ENCODE measurements at places on chromosomes 1 and 21. TPM values are rescaled to one million over a fixed set of nuclear protein-coding genes. Genes with fewer than 3 reads are reported as not detected.

GRCh38 chr1:58528518-58528917, 18.0 kb downstream of the OMA1 start:
- no peak for DNase-seq

- no peak for DNase-seq
Observed at GRCh38 chr1:151313501-151313900, 13.7 kb downstream of the PI4KB start.

- DNase-seq = no peak
Observed at GRCh38 chr1:191729742-191730141, 428.5 kb upstream of the RGS18 start.

DNA sequence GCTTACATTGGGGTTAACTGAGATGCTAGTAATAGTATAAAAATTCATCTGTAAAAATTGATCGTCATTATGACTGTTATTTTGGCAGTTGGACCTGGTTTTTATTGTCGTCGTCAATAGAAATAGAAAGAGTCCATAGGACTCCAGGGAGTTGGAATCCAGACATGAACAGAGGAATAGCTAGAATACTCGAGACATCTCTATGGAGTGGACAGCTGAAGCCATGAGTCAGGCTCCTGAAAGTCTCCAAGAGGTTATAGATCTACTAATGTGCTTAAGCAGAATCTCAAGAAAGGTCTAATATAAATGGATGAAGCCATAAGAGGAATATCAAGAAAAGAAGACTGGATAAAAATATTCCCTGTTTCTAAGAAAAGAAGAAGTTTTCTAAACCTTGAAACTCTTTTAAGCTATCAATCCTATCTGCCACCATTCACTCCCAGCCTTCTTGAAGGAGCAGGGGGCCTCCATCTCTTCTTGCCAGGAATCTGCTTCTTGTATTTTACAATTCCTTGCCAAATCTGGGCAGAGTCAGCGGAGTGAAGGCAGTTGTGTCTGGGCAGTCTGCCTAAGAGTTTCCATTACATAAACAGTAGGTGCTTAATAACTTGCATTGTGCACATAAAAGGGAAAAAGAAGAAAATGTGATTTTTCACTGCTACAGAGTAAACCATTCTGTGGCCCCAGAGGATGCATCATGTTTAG, 163.3 kb downstream of the ST6GALNAC5 start:
- no peak for DNase-seq

DNA sequence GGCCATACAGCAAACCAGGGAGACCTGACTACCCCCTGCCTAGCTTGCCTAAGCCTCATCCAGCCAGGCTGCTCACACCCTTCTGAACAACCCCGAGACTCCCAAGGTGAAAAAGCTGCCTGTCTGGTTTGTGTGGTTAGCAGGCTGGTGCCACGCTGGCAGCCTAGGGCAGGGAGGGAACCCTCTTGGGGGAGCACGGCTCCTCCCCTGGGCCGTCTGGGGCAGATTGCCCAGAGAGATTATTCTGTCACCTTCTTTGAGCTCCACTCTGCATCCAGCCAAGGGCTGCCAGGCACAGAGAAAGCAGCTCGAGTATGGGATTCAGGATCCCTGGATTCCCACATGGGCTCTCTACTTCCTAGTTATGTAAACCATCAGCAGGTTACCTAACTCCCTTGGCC, 27.5 kb upstream of the TCEA3 start:
- peak; percentile 96 for DNase-seq

DNA sequence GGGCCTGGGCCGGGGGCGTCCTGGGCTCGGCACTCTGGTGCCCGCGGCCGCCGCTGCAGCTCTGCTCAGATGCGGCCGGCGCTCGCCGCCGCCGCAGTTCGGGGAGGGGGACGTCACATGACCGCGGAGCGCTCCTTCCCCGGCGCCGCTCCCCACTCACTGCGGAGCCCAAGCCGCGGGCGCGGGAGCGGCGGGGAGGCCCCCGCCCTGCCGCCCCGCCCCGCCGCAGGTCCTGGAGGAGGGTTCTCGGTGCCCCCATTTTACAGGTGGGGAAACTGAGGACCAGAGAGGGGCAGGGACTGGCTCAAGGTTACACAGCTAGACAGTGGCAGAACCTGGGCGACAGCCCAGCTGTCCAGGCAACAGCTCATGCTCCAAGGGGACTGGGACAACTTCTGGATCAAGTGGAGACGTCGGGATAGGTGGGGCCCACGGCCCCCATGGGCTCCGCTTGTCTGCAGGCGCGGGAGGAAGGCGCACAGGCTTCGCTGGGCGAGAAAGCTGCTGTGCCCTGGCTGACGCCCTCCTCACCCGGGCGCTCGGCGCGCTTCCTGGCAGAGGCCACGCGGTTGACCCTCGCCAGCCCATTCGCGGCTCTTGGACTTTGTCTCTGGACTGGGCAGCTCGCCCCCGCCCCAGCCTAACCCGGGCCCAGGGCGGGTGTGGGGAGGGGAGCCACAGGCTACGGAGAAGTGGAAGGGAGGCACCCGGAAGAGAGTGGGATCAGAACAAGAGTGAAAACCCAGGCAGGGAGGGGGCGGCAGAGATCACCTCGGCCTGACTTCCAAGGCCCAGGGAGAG, at the start of gene RAP1GAP:
TSS of gene RAP1GAP (minus strand) at position 100 of the 801 bp plus-strand sequence. CDS start 49,325 bp downstream, outside the sequence.
- peak; percentile 53 for DNase-seq

GRCh38 chr1:30659702-30660101, 63.7 kb downstream of the MATN1 start:
- no peak for DNase-seq

DNA sequence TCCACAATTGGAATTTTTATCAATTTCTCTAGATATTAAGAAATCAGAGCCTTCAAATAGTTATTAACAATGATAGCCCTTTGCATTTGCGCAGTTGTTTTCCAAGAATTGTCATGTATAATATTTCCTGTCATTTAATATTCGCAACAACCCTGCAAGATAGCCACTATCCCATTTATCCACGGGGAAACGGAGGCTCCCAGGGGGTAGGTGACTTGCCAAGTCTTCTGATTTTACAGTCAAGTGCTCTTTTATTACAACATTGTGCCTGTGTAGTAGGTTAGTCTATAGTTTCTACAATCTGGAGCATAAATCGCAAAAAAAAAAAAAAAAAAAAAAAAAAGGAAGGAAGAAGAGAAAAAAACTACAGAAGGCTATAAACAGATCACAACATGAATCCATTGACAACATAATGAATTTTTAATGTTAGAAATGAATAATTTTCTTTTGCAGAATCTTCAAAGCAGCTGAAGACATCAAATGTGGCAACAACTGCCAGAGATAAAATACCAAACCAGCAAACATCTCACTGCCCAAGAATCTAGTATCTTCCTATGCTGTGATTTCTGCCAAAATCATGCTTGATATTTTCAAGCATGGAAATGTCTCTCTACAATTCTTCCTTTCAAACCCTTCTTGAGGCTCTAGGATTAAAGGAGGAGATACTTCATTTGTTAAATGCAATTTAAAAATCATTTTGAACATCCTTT, 125.5 kb downstream of the PTPN14 start:
- DNase-seq = no peak

DNA sequence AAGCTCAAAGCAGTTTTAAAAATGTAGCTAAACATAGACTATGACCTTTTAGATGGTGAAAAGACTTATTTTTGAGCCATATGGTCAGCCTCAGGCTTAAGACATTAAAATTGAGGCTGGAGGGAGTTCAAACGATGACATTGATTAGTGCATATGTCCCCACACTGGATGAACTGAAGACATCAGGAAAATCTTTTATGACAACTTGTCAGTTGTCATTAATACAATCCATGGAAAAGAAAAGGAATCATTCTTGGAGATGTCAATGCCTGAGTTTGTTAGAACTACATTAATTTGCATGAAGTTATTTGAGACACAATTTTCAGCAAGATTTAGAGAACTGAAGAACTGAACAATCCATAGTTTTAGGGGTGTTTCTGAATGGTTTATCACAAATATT, 349.9 kb downstream of the COL11A1 start:
- no peak for DNase-seq

DNA sequence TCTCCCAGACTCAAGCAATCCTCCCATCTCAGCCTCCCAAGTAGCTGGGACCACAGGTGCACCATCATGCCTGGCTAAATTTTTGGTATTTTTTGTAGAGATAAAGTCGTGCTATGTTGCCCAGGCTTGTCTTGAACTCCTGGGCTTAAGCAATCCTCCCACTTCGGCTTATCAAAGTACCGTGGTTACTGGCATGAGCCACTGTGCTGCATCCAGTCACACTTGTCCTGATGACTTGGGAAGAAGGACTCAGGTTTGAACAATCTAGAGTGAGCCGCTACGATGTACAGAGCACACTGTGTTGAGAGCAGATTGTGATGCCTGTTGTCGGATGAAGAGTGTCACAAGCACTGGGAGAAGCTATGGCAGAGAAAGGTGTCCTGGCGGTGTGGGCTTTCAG, 27.2 kb downstream of the RNF187 start:
- DNase-seq = no peak

- no peak for DNase-seq
Observed at GRCh38 chr21:45330075-45330781, 42.5 kb upstream of the POFUT2 start.

DNA sequence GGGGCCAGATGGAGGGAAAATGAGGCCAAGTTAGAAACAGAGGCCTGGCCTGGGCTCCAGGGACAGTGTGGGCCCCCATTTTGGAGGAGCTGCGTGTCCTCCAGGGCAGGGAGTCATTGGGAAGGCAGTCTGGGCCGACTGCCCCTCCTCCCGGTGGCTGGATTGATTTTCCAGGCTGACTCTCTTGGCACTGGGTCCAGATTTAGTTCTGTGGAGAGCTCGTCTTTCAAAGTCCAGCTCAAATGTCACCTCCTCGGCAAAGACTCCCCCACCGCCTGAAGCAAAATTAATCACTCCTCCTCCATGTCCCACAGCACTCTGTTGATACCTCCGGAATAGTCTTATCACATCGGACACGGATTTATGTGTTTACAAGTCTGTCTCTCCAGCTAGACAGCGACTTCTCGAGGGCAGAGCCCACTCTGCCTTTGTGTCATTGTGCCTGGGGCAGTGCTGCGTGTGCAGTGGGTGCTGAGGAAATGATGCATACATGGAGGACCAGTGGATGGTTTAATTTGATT, 175.1 kb downstream of the CAMTA1 start:
- no peak for DNase-seq

- no peak for DNase-seq
Observed at GRCh38 chr1:2982615-2983318, 38.5 kb upstream of the ACTRT2 start.

DNA sequence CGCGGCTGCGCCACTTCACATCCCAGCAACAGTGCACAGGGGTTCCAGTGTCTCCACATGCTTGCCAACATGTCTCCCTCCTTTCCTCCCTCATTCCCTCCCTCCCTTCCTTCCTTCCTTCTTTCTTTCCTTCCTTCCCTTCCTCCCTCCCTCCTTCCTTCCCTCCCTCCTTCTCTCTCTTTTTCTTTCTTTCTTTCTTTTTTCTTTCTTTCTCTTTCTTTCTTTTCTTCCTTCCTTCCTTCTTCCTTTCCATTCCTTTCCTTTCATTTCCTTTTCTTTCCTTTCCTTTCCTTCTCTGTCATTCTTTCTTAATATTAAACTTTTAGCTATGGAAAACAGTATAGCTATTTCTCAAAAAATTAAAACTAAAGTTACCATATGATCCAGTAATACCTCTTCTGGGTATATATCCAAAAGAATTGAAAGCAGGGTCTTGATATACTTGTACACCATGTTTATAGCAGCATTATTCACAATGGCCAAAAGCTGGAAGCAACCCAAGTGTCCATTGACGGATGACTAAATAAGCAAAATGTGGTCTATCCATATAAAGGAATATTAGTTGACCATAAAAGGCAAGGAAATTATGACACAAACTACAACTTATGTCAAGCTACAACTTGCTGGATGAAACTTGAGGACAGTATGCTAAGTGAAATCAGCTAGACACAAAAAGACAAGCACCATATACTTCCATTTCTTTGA, 55.0 kb upstream of the TLR5 start:
- DNase-seq = no peak

DNA sequence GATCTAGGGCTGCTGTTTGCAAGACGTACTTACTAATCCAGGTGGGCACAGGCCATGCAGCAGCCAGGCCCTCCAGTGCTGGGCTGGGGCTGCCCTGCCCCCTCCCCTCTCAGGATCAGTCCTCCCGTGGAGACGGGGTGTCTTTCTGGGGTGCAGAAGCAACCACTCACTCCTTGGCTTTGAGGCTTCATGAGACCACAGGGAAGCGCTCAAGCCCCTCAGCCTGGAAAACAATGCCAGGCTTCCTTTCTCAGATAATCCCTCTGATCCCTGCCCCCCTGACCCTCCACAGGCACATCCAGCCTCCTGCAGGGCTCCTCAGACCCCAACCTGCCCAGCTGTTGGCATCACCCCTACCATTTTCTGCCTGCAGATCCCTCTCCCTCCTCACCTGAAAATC, 13.9 kb upstream of the C2CD2 start:
- DNase-seq = peak; percentile 8

GRCh38 chr1:160646711-160647328, at the start of gene SLAMF1:
Gene SLAMF1 (minus strand): TSS chr1:160647044. CDS start chr1:160646945, 99 bp downstream.
- no peak for DNase-seq

GRCh38 chr1:201430776-201431175, 9.2 kb upstream of the TNNI1 start:
- DNase-seq = no peak

- DNase-seq = no peak
Observed at GRCh38 chr1:197198911-197199310, 52.4 kb upstream of the ASPM start.

- DNase-seq = peak; percentile 35
Observed at GRCh38 chr1:7224644-7225043, 439.4 kb downstream of the CAMTA1 start.

DNA sequence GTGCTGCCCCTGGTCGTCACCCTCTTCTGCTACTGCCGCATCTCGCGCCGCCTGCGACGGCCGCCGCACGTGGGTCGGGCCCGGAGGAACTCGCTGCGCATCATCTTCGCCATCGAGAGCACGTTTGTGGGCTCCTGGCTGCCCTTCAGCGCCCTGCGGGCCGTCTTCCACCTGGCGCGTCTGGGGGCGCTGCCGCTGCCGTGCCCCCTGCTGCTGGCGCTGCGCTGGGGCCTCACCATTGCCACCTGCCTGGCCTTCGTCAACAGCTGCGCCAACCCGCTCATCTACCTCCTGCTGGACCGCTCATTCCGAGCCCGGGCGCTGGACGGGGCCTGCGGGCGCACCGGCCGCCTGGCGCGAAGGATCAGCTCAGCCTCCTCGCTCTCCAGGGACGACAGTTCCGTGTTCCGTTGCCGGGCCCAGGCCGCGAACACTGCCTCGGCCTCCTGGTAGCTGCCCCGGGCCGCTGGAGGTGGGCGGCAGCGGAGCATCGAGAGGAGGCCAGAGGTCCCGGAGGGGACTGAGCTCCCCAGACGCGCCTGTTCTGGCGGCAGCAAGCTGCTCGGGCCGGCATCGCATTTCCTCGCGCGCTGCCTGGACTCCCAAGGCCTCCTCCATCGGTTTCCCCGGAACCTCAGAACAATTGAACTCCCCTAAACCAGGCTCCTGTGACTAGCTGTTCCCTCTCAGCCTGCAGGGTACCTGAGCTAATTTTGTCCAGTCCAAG, 1.1 kb downstream of the GPR25 start:
- DNase-seq = no peak

Gene SPATA46
- total RNA-seq = not detected

Gene SH3BGR
- 5.1 TPM for total RNA-seq

Gene MEGF6
- 6.4 TPM for total RNA-seq

Gene PTGS2
- 0.57 TPM for total RNA-seq

Gene OR10Z1
- not detected for total RNA-seq

Gene SPOCD1
- total RNA-seq = 0.59 TPM

Gene TNFRSF9
- total RNA-seq = 0.17 TPM

Gene USP21
- total RNA-seq = 20.8 TPM

All from colonic mucosa (tissue), 4 donors.